ENCODE measurements at places on chromosomes 5 and 9.

GRCh38 chr5:106258591-106259125 is 1412.1 kb downstream of the EFNA5 start:
- DNase-seq = no peak

- no peak for DNase-seq
These were observed 51.5 kb downstream of the SLC44A1 start for GRCh38 chr9:105295986-105296385.

GRCh38 chr5:90484540-90484939 is 9.9 kb downstream of the POLR3G start:
- no peak for DNase-seq

GRCh38 chr5:107809201-107810034 is 138.7 kb upstream of the EFNA5 start:
- DNase-seq = no peak

- DNase-seq = no peak
These were observed 205.0 kb downstream of the DOCK8 start for GRCh38 chr9:419571-420171.

DNA sequence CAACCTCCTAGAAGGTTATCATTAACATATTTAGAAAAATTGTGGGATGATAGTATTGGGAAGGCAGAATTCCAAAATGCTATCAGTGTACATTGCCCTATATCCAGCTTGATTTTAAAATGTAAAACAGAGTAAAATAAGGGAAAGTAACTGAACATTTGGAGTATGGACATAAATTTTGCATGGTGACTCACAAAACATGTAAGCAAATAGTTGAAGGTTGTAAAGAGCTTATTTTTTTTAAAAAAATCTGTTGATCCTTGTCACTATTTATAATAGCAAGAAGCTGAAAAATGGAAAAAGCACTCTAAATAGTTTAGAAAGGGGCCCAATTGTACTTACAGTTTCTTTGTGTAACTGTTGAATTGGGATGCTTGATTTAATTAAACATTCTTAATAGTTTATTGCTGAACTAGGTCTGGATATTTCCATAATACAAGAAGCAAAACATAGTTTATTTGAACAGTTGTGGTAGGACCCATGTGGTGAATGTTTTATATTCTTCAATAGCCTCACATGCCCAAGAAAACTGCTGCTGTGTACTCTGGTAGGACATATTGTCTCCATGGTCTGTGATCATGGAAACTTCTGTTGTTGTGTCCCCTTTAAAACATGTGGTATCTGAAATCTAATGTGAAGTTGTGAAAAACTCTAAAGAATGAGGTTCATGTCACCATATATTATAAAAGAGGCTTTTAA is 82.4 kb downstream of the NNT start:
- no peak for DNase-seq

GRCh38 chr9:131965841-131966240 is 113.8 kb downstream of the MED27 start:
- DNase-seq = no peak

- DNase-seq = no peak
These were observed 456.4 kb downstream of the NFIB start for GRCh38 chr9:13857521-13857920.

GRCh38 chr5:142507531-142508372 is 178.1 kb downstream of the FGF1 start:
- DNase-seq = no peak

- no peak for DNase-seq
These were observed 15.1 kb upstream of the LURAP1L start for GRCh38 chr9:12759761-12760160.

DNA sequence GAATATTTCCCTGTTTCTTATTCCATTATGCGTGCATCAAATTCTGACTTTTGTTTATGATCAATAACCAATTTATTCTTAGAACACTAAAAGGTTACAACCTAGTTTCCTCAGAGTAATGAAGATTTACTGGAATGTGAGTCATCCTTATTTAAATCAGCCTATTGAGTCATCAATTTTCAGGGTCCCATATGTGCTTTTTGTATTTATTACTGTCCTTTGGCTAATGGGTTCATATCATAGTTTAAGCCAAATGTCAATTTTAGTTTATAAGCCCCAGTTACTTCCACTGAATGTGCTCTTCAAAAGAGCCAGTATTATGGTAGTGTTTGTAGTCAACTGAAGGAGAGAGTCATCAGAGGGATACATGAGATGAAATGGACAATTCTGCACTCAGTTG is 359.2 kb downstream of the PRR16 start:
- DNase-seq = no peak

DNA sequence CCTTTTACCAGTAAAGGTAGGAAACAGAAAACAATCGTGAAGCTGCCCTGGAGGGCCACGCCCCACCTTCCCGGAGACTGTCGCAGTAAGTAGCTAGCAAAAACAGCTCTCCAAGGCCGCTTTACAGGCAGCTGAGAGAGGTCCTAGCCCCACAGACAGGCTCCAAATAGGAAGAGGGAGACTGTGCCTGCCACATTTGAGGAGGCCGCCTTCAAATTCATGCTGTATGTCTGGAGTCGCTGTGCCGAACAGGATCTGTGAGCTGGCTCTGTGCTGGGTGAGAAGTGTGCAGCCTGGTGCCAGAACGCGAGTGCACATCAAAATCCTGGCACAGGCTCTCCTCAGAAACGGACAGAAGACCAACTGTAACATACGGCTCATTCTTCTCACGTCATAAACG is 582.2 kb downstream of the CETN3 start:
- DNase-seq = no peak

GRCh38 chr9:8751406-8751930 is 951.9 kb upstream of the DMAC1 start:
- no peak for DNase-seq

DNA sequence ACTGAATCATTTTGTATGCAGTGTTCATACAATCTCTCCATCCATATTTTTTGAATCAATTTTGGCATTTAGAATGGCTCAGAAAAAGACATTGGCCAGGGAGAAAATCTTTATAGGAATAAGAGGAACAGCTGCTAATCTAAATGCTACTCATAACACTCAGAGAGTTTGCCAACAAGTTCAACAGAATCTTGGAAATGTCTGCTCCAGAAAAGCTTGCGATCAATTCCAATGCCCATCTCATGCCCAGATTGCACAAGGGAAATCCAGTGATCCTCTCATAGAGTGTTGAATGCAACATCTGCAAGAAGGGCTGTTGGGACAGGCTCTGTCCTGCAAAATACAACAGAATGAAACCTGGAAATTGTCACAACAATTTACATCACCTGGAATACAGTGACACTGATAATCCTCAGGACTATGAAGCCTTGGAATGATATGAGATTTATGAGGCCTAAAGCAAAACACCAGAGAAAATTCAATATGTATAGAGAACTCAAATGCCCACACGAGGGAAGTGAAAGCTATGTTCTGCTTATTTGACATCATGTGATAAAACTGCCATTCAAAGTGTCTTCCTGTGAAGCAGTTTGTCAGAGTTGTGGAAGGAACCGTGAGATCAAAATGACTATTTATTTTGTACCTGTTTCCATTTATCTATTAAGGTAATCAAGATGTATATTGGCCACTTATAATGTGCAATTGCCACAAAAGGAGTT is 190.1 kb downstream of the PARP8 start:
- no peak for DNase-seq

DNA sequence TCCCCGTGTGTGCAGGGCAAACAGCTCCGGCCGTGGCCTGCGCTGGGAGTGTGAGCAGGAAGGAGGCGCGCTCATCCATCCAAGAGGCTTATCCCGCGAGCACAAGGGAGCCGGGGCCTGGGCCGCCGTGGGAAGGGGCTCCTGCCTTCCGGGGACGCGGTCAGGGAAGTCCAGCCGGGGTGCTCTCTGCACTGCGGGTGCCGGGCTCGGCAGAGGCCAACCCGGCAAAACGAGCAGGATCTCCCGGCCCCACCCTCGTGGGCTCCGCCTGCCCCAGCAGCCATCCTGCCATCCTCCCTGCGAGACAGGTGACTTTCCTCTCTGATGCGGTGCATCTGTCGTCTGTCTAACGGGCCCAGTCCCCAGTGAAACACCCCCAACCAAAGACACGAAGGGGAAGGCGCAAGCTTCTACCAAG is 244.2 kb downstream of the AUH start:
- DNase-seq = no peak

DNA sequence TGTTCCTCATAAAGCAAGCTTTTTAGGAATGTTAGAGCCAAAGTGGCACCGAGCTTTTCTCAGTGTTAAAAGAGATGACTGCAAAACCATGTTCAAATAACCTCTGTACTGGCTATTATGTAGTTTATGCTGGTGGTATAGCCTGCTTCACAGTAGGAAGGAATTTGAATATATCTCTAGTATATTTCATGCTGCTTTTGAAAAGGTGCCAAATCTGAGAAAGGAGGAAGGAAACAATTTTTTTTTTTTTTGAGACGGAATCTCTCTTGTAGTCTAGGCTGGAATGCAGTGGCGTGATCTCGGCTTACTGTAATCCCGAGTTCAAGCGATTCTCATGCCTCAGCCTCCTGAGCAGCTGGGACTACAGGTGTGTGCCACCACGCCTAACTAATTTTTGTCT is 13.5 kb downstream of the CREBRF start:
- DNase-seq = no peak

DNA sequence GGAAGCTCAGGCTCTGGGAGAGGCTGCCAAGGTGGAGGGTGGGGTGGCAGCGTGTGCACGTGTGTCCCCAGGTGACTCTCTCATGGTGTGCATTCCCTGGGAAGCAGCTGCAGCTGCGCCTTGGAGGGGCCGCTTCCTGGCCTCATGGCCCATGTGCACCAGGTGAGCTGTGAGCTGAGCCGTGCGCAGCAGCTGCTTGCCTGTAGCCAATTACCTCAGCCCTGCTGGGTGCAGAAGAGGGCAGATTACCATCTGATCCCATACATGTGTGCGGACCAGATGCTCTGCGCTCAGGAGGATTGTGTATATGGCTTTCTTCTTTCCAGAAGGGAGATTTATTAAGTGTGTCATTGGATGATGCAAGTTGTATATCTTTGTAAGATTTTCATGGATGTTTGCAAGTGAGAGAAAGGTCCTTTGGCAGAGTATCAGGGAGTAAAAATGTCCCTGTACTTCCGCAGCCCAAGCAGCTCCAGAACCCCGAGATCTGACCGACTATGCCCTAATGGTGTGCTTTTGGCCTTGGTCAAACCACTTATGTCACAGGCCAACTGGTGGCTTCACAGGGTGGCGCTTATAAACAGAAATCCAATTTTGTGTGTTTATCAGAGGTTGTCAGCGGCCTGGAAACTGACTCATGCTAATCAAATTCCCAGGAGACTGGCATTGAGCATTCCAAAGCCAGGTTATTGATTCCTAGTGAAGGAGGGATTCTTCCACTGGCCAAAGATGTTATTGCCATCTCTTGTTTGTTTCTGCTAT is 229.3 kb downstream of the GOLPH3 start:
- DNase-seq = peak; percentile 65

DNA sequence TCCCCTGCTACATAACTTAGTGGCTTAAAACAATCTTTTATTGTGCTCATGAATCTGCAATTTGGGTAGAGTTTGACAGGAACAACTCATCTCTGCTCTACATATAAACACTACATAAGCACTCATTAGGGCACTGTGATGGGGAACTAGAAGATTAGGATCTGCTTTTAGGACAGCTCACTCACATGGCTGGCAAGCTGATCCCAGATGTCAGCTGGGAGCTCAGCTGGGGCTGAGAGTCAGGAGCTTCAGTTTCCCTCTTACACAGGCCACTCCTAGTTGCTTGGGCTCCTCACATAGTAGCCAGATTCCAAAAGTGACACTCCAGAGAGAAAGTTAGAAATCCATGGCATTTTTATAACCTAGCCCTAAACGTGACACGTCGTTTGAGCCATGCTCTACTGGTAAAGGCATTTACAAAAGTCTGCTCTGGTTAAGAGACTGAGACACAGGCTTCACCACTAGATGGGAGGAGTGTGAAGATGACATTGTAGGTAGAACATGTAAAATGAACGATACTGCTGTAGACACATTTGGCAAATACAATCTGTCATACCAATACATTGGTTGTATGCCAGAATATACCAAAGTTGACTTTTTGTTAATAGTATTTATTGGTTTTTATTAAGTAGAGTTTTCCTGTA is 23.6 kb downstream of the SCAI start:
- no peak for DNase-seq
